ENCODE measurements at places on chromosomes 7 and 10. TPM values are rescaled to one million over a fixed set of nuclear protein-coding genes. Genes with fewer than 3 reads are reported as not detected.

Gene TRPV5
- 1.5 TPM for polyA plus RNA-seq

Gene ZNF425
- 8.6 TPM for polyA plus RNA-seq

Gene CALHM1
- 0.05 TPM for polyA plus RNA-seq

Gene STEAP1B
- polyA plus RNA-seq = 1.6 TPM
